Muscle of leg (tissue), 16 donors: ENCODE measurements at places on chromosomes 1 and 21. TPM values are rescaled to one million over a fixed set of nuclear protein-coding genes. Genes with fewer than 3 reads are reported as not detected.

DNA sequence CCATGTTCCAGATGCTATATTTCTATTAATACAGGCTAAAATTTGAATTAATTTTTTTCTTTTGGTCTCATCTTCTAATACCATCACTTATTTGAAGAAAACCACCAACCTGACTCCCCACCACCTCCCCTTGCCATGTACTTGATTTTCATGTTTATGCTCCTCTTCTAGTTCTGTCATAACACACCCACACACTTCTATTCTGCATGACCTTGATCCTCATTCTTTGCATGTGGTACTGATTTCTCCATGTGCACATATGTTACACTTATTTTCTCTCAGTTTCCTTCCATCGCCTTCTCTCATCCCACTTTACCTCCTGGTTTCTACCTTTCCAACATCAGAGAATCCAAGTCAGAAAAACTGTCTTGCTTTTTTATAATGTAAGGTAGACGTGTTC lies 78.9 kb upstream of the ARID1A start:
- DNase-seq: no peak

DNA sequence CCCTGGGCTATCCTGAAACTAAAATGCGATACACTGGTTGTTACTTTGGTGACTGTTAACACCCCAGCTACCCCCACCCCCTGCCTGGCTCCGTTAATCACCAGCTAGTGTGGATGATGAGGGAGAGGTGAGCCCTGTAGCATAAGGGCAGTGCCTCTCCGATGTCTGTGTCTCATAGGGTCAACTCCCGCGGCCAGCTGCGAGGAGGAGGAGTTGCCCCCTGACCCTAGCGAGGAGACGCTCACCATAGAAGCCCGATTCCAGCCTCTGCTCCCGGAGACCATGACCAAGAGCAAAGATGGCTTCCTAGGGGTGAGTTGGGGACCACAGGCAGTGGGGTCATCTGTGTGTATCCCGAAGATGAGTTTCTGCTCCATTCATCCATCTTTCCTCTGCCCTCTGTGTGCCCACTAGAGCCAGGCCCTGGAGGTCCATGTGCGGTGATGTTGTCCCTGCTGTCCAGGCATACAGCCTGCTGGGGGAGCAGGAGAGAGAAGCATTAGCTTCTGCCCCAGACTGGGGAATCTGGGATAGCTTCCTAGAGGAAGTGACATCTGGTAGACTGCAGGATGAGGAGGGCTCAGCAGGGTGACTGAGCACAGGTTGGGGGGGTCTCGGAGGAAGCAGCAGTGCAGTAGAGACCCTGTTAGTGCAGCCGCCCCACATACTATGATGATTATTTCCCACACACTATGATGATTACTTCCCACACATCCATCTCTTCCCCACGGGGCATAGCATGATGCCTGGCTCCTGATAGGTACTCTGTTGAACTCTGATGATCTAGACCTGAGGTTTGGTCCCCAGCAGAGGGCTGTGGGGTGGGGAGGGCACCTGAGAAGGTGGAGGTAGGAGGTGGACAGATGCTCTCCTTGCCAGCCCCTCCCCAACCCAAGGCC lies 5.2 kb downstream of the SELENON start:
- DNase-seq: no peak

GRCh38 chr1:209989525-209989924 lies 51.5 kb downstream of the SYT14 start:
- peak; percentile 5 for DNase-seq

DNA sequence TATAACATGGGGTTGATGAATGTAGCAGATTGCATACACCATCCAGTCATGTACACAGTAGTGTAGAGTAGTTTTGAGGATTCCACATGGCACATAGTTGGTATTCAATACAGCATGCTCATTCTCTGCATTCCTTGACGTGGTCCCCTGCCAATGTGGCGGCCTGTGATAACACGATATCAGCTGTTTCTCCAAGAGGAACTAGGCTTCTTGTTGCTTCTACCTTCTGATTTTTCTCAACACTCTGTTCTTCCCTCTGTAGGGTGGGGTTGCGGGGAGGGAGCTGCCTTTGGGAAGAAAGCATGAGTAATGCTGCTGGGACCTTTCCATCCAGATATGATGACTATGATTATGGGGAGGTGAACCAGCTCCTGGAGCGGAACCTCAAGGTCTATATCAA lies 19.4 kb downstream of the SESN2 start:
- DNase-seq: no peak

DNA sequence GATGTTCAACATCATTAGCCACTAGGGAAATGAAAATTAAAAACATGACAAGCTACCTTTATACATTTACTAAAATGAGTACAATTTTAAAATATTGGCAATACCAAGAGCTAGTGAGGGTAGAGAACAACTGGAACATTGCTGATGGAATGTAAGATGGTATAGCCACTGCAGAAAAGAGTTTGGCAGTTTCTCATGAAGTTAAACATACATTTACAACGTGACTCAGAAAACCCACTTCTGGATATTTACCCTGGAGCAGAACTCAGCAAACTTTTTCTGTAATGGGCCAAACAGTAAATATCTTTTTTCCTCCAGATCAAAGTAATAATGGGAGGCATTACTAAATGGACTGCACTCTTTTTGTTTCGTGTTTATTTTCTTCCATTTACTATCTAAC lies 22.1 kb downstream of the LPGAT1 start:
- DNase-seq: no peak

GRCh38 chr1:110111081-110111480 lies 1.2 kb upstream of the UBL4B start:
- DNase-seq: no peak

GRCh38 chr1:160681891-160682140 lies 29.8 kb downstream of the CD48 start:
- DNase-seq: no peak

DNA sequence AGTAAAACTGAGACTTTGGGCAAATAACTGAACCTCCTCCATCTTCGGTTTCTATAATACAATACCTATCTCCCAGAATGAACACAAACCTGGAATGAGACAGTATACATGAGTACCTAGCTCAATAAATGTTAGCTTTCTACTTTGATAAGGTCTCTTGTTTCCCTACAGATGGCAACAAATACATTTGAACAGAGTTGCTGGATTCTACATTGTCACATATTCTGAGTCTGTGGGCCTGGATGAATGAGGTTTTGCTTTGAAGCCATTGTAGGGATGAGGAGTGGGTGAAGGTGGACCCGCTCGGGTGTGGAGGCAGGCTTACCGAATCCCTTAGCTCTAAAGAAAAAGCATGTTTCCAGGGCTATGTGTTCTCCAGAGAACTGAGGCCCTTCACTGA lies 13.9 kb upstream of the FYB2 start:
- DNase-seq: no peak

GRCh38 chr1:17573518-17574041 lies 34.1 kb downstream of the ARHGEF10L start:
- peak; percentile 58 for DNase-seq

DNA sequence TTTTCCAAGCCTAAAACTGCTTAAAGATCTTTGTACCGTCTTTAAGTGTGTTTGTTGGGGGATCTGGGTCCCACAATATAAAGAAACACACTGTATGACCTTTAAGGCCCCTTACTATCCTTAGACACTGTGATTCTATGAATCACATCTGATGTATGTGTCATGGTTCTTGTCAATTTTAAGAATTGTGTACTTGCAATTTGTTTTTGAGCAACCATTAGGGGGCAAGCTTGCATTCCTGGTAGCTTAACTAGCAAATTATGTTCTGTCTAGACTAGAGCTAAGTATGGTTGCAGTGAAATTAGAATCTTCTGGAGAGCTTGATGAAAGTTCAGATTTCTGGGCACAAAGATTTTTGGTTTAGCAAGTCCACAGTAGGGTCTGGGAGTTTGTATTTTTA lies 219.5 kb downstream of the TPR start:
- DNase-seq: peak; percentile 32

- DNase-seq: no peak
Observed at GRCh38 chr21:45512626-45513002, 29.6 kb downstream of the SLC19A1 start.

- DNase-seq: no peak
Observed at GRCh38 chr1:208604295-208604694, 360.1 kb upstream of the PLXNA2 start.

- no peak for DNase-seq
Observed at GRCh38 chr1:3518256-3518655, 63.8 kb downstream of the ARHGEF16 start.

DNA sequence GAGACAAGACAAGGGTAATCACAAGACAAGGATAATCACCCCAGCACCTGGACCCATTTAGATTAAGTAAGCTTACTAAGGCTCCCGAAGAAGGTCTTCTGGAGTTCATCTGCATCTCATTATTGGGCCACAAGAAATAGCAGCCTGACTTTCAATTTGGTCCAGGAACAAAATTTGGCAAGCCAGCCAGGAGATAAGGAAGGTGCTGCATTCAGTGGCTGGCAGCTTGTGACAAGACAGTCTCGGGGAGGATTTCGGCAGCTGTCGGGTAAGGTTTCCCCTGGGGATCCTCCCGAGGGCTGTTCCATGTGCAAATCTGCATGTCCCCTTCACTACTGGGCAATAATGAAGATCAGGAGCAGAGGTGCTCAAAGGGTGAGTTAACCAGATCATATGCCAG lies 195.2 kb downstream of the FCRL5 start:
- no peak for DNase-seq

DNA sequence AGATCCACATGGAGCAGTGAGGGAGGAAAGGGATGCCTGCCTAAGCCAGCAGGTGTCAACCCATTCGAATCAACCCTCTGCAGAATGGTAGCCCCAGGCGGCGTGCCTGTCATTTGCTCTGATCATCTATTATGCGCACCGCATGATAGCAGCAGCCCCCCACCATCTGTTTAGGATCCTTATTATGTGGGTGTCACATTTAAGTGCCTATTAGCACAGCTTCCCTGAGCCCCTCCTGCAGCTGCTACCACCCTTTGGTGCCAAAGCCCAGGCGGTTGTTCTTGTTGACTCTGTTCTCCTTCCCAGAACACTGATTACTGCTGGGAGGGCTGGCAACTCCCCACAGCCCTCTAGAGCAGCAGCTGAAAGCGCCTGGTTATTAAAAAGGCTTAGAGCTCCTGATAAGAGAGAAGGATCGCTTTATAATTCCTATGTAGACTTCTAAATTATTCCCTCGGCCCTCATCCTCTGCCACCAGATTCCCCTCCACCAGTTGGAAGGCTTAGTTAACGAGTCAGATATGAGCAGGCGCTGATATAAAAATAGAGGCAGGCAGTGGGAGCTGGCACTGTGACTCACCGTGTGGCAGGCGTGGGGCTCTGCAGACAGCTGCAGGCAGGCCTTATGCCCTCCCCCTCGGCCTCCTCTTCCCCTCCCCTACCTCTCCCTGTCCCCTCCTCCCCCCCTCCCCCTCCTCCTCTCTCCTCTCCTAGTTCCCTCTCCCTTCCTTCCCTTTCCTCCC lies 23.0 kb downstream of the ACTA1 start:
- DNase-seq: peak; percentile 86

GRCh38 chr1:88519156-88519555 lies 164.9 kb upstream of the PKN2 start:
- peak; percentile 49 for DNase-seq

GRCh38 chr1:160149716-160150115 lies 1.7 kb upstream of the ATP1A4 start:
- peak; percentile 49 for DNase-seq

DNA sequence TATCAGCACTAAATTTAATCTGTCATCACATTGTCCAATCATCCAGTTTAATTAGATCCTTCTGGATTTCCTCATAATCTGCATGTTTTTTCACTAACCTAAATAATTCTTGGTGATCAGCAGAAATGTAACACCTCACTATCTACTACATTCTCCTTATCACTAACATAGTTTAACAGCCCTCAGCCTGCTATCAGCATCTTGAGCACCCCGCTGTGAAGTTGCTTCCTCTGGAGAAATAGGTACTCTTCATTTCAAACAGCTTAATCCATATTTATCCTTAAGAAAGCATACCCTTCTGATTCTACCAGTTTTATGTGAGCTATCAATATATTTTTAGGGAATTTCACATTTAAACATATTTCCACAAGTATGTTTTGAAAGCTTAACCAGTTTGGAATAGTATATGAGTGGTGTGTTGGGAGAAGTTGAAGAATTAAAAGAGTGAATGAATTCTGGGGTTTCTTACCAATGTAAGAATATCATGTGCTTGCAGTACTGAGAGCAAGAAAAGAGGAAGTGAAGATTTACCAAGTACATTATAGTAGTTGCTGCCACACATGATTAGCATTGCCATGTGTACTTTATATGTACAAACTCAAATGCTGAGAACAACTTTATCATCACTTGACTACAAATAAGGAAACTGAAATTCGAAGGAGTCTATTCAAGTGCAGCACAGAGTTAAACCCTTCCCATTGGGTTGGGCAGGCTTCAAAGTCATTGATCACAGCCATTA lies 771.1 kb upstream of the ADGRL4 start:
- DNase-seq: no peak

DNA sequence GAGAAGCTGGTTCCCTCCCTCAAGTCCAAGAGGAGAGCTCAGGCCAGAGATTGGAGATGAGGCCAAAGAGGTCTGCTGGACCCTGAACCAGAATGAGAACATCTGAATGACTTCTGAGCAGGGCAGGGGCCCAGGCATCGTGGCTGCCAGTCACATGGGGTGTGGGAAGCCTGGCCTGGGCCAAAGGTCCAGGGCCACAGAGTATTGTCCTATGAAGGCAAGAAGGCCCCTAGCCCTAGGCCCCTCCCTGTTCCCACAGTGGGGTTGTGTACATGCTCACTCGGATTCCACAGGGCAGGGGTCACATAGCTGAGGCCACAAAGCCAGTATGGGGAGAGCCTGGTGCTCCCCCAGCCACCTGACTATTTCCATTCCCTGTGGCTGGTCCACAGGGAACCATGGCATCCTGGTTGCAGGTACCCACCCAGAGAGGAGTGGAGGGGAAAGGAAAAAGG lies 18.5 kb upstream of the SLC1A7 start:
- no peak for DNase-seq

DNA sequence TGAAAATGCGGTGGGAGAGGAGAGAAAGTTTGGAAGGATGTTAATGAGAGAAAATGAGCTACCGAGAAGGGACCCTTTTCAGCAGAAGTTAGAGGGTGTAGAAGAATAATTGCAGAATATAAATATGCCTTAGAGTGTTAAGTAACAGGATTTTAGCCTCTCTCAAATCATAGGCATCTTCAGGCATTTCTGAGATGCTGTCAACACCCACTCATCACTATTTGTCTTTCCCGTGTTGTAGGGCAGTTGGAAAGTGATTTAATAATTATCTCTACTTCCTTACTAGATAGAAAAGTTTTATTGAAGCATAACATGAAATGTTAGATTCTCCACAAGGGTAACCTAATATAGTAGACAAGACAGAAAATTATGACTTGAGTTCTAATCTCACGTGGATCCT lies 96.4 kb upstream of the RGS4 start:
- no peak for DNase-seq

- peak; percentile 34 for DNase-seq
Observed at GRCh38 chr21:37006486-37007291, at the start of gene RIPPLY3. Gene RIPPLY3 (plus strand): TSS chr21:37006702. CDS start chr21:37006773, 71 bp downstream.

- no peak for DNase-seq
Observed at GRCh38 chr1:218030846-218031245, 254.2 kb upstream of the RRP15 start.

- DNase-seq: no peak
Observed at GRCh38 chr21:39662411-39662953, 49.7 kb downstream of the B3GALT5 start.

PTPN22 gene
- 0.47 TPM for polyA plus RNA-seq

ARHGEF19 gene
- polyA plus RNA-seq: 2.7 TPM

RRP1B gene
- polyA plus RNA-seq: 23.3 TPM

GPA33 gene
- not detected for polyA plus RNA-seq

CYP4A22 gene
- not detected for polyA plus RNA-seq

ZBTB17 gene
- 25.4 TPM for polyA plus RNA-seq

PYCR2 gene
- polyA plus RNA-seq: 34.9 TPM

PRKAA2 gene
- 33.4 TPM for polyA plus RNA-seq

AK4 gene
- polyA plus RNA-seq: 6.2 TPM

SYNC gene
- polyA plus RNA-seq: 37.6 TPM

C1orf116 gene
- 0.40 TPM for polyA plus RNA-seq

CFAP45 gene
- polyA plus RNA-seq: 0.54 TPM
